ENCODE measurements at places on chromosomes 1 and 21.

DNA sequence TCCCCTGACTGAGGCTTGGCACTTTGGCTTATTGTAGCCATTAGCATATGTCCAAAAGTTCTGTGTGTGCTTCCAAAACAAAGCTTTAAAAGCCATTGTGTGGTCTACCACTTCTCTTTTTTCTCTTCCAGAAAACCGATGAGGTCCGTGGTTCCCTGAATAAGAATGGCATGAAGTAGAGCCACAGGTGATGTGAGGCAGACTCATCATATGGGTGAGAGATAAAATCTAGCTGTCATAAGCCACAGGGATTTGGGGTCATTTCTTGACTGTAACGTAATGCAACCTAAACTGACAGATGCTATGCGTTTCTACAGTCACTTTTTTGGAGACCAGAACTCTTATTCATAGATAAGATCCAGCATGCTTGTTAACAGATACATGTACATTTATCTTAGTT lies 7.0 kb upstream of the GREM2 start:
- no peak for DNase-seq

- no peak for DNase-seq
These were observed 48.9 kb downstream of the SYF2 start for GRCh38 chr1:25183126-25183980.

DNA sequence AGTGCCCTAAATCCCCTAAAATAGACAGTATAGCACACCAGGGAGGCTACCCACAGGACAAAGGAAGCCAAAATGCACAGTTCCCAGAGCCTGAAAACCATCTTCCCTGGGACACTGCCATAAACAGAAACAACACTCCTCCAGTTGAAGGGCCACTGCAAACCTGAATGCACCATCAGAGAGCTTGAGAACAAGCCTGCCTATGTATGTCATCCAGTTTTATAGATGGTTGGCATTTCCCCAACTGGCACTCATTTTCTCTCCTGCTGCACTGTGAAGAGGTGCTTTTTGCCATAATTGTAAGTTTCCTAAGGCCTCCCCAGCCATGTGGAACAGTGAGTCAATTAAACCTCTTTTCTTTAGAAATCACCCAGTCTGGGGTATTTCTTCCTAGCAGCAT lies 169.0 kb downstream of the AGBL4 start:
- DNase-seq = no peak

- no peak for DNase-seq
These were observed 509.6 kb upstream of the CXADR start for GRCh38 chr21:17003258-17003615.

DNA sequence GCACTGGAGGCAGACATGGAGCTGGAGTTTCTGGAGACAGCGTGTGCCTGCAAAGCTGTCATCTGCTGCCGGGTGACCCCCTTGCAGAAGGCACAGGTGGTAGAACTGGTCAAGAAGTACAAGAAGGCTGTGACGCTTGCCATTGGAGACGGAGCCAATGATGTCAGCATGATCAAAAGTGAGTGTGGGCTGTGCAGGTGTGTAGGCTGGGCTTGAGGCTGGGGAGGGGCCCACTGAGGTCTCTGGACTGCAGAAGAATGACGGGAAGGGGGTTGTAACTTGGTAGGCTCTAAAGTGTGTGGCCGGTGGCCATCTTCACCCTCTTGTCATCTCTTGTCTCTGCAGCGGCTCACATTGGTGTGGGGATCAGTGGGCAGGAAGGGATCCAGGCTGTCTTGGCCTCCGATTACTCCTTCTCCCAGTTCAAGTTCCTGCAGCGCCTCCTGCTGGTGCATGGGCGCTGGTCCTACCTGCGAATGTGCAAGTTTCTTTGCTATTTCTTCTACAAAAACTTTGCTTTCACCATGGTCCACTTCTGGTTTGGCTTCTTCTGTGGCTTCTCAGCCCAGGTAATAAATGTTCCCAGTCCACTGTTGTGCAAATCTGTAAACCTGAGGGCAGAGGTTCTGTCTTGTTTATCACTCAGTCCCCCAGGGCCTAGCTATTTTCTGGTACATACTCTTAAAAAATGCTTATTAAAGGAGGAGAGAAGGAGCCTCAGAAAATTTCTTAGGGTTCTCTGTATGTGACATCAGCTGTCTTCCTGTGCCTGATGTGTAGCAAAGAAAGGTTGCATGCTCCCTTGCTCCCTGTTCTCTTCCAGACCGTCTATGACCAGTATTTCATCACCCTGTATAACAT lies 19.9 kb downstream of the ATP8B2 start:
- no peak for DNase-seq

DNA sequence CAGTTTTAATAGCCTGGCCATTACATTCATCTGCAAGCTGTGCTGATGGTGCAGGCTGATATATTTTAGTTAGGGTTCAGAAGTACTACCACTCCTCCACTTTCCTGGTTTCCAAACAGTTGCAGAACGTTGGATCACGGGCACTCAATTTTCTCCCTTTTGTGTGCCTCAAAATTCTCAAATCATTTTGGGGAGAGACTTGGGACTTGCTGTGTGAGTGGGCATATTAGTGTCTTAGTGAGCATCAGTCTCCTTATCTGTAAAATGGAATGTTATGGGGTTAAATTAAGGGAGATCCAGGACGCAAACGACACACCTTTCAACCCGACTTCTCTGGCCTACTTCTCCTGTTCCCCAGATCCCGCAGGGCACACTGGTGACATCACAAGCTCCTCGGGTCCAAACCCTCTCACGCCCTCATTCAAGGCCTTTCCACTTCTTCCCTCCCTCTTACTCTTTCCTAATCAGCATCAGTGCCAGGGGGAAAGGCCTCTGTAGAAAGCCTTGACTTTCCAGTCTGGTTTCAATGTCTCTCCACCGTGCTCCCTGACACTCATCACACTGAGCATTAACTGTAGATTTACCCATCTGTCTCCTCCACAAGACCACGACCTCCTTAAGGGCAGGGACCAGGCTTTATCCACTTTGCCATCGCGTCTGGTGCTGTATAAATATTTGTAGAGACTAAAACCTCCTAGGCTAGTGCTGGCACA lies 1.2 kb downstream of the PIGP start:
- no peak for DNase-seq

- no peak for DNase-seq
These were observed 82.6 kb upstream of the CCDC190 start for GRCh38 chr1:162943622-162944021.

- no peak for DNase-seq
These were observed 221.8 kb downstream of the NTNG1 start for GRCh38 chr1:107362468-107363140.

DNA sequence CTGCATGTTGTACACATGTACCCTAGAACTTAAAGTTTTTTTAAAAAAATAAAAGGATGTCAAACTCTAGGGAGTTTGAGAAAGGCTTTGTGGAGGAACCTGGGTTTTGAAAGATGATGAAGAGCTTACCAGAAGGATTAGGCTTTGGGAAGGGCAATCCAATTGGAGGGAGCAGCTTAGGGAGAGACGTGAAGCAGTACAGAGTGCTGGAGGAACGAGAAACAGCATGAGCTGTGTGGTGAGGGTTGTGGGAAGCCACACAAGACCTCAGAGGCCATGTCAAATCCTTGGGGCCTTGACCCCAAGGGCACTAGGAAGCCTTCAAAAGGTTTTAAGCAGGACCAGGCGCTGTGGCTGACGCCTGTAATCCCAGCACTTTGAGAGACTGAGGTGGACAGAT lies 8.4 kb upstream of the KPNA6 start:
- DNase-seq = no peak

DNA sequence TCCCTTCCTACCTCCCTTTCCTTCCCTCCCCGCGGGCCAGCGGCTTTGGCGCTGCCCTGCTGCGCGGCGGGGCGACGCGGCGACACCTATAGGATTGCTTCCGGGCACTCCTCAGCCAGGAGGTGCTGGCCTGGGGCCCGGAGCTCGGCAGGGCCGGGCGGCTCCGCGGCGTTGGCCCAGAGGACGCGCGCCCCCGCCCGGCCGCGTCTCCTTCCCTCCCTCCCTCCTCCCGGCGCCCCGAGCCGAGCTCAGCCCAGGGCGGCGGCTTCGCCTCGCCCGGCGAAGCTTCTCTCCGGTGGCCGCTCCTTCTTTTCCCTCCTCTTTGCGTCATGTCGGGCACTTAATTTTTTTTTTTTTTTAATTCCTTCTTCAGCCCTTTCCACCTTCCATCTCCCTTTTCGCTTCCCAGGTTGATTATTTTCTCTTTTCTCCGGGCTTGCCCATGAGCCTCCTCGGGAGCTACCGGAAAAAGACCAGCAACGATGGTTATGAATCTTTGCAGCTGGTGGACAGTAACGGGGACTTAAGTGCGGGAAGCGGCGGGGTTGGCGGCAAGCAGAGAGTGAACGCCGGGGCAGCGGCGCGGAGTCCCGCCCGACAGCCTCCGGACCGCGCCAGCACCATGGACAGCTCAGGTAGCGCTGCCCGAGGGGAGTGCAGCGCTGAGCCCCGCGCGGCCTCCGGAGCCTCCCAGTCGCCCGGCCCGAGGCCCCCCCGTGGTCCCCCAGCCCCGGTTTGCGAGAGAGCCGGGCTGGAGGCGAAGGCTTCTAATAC lies at the start of gene DNAJC6:
TSS of gene DNAJC6 (plus strand) at position 240 of the 774 bp plus-strand sequence. CDS start at position 443, 203 bp downstream.
- no peak for DNase-seq

- no peak for DNase-seq
These were observed at the start of gene LINGO4 for GRCh38 chr1:151805066-151805820. LINGO4 (minus strand) TSS chr1:151805419; CDS start chr1:151802704, 2,715 bp downstream.

- no peak for DNase-seq
These were observed 361.7 kb downstream of the PRDM2 start for GRCh38 chr1:14061722-14062121.

DNA sequence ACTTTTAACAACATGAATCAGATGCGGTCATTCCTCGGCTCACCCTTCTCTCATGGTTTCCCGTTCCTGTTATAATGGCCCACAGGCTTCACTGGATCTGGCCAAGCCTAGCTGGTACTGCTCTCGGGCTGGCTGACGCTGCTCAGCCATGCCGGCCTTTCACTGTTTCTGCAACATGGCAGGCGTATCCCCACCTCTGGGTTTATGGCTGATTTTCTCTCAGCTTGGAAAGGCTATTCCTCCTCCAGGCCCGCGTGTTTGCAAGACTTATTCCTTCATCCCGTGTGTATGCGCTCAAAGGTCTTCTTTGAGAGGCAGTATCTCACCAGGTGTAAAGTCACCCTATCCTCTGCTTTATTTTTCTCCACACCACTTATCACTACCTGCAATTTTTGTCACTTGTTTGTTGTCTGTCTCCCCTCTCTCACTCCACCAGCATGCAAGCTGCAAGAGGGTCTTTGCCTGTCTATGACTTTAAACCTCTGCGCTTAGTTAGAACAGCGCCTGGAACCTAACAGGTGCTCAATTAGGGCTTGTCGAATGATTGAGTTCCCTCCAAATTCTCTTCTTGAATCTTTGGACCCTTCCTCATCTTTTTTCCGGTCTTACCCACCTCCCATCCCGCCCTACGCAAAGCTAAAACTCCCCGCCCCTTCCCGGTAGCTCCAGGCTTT lies 491 bp upstream of the RAP1A start:
- no peak for DNase-seq

GRCh38 chr1:89843273-89844130 lies 22.7 kb downstream of the LRRC8D start:
- DNase-seq = no peak

GRCh38 chr1:23556635-23557470 lies 2.4 kb downstream of the ID3 start:
- DNase-seq = peak; percentile 9

DNA sequence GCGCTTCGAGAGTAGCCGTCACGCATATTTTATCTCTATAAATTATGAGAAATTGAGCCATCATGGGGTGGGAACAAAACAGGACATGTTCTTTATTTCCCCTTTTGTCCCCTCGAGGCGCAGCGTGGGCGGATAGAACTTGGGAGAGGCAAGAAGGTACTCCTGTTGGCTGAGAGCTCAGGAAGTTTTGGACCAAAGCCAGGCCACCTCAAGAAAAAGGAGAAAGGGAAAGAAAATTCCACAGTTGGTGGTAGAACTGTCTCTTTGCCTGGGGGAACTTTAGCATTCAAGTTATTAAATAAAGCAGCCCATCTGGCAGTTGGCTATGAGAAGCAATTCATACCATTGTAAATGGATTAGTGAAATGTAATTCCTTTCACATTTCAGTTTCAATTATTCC lies 76.4 kb upstream of the DSCAM start:
- no peak for DNase-seq

GRCh38 chr1:174276087-174276486 lies 116.8 kb downstream of the RABGAP1L start:
- no peak for DNase-seq

DNA sequence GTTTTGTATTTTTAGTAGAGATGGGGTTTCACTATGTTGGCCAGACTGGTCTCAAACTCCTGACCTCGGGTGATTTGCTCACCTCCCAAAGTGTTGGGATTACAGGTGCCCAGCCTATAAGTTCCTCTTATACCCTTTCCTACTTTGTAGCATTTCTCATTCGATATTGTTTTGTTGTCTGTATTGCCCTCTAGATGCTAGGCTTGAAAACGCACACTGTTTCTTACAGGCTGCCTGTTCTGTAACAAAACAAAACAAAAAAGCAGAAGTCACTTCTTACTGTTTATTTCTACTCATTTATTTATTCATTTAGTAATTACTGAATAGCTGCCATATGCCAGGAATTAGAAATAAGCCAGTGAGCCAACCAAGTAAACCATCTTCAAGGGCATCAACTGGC lies 136.9 kb upstream of the BMP8A start:
- DNase-seq = no peak

DNA sequence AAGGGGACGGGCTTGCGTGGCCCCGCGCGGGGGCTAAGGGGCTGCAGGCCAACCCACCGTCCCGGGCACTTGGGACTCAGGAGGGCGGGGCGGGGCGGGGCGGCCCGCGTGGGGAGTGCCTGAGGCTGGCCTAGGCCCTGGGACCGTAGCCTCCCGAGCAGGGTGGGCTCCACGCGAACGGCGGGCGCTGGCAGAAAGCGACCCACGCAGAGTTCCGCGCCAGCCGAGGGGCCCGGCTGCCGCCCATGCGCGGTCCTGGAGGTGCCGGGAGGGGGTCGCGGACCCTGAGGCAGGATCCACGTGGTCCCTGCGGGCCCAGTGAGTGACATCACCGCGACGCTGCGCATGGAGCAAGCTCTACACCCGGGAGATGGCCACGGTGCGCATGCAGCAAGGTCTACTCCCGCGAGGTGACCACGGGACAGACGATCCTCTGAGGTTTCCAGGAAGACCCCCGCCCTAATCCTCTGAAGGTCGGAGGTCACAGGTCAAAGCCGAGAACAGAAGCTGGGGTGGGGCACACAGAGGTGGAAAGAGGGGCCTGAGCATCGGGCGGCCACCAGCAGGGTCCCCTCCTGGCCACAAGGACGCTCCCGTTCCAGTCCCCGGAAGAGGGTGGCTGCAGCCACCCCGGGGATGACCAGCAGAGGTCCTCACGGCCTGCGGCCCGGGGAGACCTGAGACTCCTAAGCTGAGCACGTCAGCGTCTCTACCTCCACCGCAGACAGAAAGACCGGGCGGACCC lies 13.5 kb upstream of the SLC19A1 start:
- DNase-seq = peak; percentile 26

GRCh38 chr1:22876359-22877111 lies 96.1 kb downstream of the LACTBL1 start:
- no peak for DNase-seq

All from SW 1271 (cell line).